ENCODE measurements at places on chromosomes 16 and 17. TPM values are rescaled to one million over a fixed set of nuclear protein-coding genes. Genes with fewer than 3 reads are reported as not detected.

FBXL19 gene
- 7.4 TPM for total RNA-seq

MEOX1 gene
- 12.5 TPM for total RNA-seq

KLHL11 gene
- 30.8 TPM for total RNA-seq

CTF1 gene
- total RNA-seq: 2.2 TPM

TAC4 gene
- total RNA-seq: not detected

CMTM4 gene
- 14.2 TPM for total RNA-seq

ADAM11 gene
- total RNA-seq: 2.7 TPM

OTOP2 gene
- not detected for total RNA-seq

TOM1L1 gene
- total RNA-seq: 15.9 TPM

CHST4 gene
- not detected for total RNA-seq

TP53TG3B gene
- total RNA-seq: not detected

SCGB1C2 gene
- not detected for total RNA-seq

PRCD gene
- 6.6 TPM for total RNA-seq

NFE2L1 gene
- 216 TPM for total RNA-seq

METRNL gene
- 112 TPM for total RNA-seq

PHOSPHO1 gene
- total RNA-seq: 0.21 TPM

SDK2 gene
- total RNA-seq: 3.1 TPM

NPIPA5 gene
- not detected for total RNA-seq

HS3ST3B1 gene
- total RNA-seq: 0.90 TPM

TPSD1 gene
- total RNA-seq: 2.7 TPM

AANAT gene
- not detected for total RNA-seq

CFAP97D1 gene
- not detected for total RNA-seq

TMEM88 gene
- total RNA-seq: 41.7 TPM

HIC1 gene
- 58.0 TPM for total RNA-seq

KCNH4 gene
- total RNA-seq: 0.30 TPM

RBL2 gene
- 139 TPM for total RNA-seq

PPP1R27 gene
- total RNA-seq: 2.6 TPM

CCDC200 gene
- total RNA-seq: not detected

DPEP2NB gene
- total RNA-seq: not detected

IGF2BP1 gene
- total RNA-seq: not detected

CCDC78 gene
- total RNA-seq: 5.0 TPM

EARS2 gene
- total RNA-seq: 45.9 TPM

KAT2A gene
- total RNA-seq: 113 TPM

MYH8 gene
- not detected for total RNA-seq

TPSB2 gene
- 59.0 TPM for total RNA-seq

ALOX15B gene
- 22.8 TPM for total RNA-seq

BPTF gene
- total RNA-seq: 72.8 TPM

KRTAP3-2 gene
- total RNA-seq: not detected

CRISPLD2 gene
- total RNA-seq: 232 TPM

HOXB9 gene
- not detected for total RNA-seq

P2RX5 gene
- not detected for total RNA-seq

MAPK7 gene
- total RNA-seq: 29.5 TPM

RASL10B gene
- total RNA-seq: 24.6 TPM

HSD17B2 gene
- not detected for total RNA-seq

NR1D1 gene
- total RNA-seq: 18.6 TPM

MEIOC gene
- not detected for total RNA-seq

WNT9B gene
- total RNA-seq: not detected

GNGT2 gene
- total RNA-seq: not detected

PLXDC1 gene
- total RNA-seq: 40.0 TPM

All from tibial nerve (tissue), 4 donors.